Naive thymus-derived CD4-positive, alpha-beta T cell (primary cell): ENCODE measurements at places on chromosomes 13 and 19. TPM values are rescaled to one million over a fixed set of nuclear protein-coding genes. Genes with fewer than 3 reads are reported as not detected.

- peak; percentile 65 for DNase-seq
Observed at GRCh38 chr19:35468637-35469036, 20.6 kb downstream of the FFAR2 start.

GRCh38 chr19:4034048-4035017 lies 26.8 kb downstream of the PIAS4 start:
- DNase-seq: no peak

DNA sequence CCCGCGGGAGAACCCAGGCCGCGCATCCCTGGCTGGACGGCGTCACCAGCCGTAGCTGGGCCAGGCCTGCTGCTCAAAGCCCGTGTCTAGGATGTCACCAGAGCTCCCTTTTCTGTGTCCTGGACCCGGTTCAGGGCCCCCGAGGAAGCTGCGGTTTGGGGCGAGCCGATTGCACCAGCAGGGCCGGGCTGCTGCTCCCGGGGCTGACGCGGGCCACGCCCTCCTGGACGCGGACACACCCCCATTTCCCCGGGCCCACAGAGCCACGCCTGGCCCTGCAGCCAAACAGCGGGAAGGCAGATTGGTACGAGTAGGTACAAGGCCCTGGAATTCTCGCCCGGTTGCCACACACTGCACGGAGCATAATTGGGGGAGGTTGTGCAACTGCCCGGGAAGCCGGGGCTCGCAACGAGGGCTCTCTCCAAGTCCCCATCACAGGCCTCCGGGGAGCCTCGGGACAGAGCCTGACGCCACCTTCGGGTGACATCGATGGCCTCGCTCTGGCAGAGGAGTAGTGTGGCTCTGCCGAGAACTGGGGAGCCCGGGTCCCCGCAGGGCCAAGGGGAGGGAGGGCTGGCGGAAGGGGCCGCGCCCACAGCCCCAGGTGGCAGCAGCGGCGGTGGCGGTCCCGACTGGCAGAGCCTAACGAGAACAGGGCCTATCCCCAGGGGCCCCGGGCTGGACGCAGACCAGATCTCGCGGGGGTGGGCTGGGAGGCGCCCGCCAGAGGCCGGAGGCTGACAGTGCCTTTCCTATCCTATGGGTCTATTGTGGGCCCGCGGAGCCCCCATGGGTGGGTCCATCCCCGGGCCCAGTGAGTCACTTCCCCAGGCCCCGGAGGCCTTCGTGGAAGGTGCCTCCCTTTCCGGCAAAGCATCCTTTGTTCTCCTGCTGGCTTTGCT lies 23.5 kb downstream of the KCTD15 start:
- no peak for DNase-seq

Gene CD70
- not detected for total RNA-seq

Gene CD22
- 1.5 and 1.7 TPM in 2 replicates for total RNA-seq
